Amniotic stem cell (primary cell): ENCODE measurements at places on chromosomes 4 and X.

DNA sequence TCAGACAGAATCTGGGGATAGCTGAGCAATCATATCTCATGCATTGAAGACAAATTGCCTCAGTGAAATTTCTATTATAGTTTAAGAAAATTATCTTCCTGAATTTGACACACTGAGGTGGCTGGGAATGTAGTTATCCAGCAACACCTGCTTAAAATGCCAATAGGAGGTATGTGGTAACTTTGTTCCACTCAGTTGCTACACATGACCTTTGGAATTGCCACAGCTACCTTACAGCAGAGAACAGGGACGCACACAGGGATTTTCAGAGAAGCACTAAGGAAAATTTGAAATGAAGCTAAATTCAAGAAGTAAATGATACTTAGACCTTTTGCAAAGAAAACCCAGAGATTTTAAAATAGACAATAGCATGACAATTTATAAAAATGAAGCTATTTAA is 264.6 kb downstream of the IL1RAPL1 start:
- no peak for DNase-seq

DNA sequence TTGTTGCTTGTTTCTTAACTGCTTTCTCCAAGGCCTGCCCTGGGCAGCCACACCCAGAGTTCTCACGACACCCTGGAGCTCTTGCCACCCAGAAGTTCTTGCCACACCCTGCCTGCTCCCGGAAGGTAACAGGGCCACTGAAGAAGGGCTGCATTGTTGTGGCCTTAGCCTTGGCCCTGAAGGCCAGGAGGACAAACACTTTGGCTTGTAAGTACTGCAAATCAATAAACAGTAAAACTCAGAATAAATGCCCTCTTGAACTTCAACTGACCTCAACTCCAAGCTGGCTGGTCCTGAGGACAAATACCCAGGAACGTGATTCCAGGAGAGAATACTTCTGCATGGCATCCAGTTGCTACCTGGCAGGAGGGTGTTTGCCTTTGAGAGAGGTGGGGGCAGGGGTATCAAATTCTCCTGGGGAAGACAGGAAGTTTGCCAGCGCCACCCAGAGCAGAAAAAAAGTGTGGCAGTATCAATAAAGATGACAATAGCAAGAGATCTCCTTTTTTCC is 54.1 kb downstream of the TLR10 start:
- DNase-seq, result no peak

- DNase-seq, result no peak
These were observed 860.0 kb upstream of the POU3F4 start for GRCh38 chrX:82648062-82648461.

DNA sequence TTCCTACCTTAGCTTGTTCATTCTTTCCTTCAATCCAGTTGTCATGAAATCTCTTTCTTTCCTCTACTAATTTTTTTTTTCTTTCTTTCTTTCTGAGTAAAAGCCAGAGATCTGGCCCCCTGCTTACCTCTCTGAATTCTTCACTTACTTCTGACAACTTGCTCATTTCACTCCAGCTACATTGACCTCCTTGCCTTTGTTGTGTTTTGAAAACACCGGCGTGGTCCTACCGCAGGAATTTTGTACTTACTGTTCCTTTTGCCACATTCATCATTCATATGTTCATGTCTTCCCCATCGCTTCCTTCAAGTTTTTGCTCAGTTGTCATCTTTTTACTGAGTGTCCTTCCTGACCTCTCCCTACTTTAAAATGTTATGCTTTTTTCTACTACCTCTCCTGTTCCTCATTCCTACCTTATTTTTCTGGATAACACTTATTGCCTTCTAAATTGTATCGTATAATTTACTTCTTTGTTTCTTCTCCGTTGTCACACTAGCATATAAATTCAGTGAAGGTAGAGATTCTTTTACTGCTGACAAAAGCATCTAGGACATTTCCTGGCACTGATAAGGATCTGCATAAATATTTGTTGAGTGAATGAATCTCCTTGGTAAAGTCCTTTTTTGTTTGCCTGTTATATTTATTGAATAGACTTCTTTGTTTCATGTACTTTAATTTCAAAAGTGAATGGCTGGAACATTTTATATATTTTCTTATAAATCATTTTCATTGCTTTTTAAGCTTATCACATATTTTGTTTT is 74.4 kb downstream of the NFKB1 start:
- no peak for DNase-seq

- no peak for DNase-seq
These were observed 307.6 kb upstream of the NOCT start for GRCh38 chr4:138707746-138708677.

GRCh38 chr4:107453987-107454386 is 266.0 kb downstream of the PAPSS1 start:
- no peak for DNase-seq

GRCh38 chr4:158814636-158815330 is 46.0 kb downstream of the FNIP2 start:
- no peak for DNase-seq
